Fibroblast of the aortic adventitia (primary cell): ENCODE measurements at places on chromosomes 6 and 20.

DNA sequence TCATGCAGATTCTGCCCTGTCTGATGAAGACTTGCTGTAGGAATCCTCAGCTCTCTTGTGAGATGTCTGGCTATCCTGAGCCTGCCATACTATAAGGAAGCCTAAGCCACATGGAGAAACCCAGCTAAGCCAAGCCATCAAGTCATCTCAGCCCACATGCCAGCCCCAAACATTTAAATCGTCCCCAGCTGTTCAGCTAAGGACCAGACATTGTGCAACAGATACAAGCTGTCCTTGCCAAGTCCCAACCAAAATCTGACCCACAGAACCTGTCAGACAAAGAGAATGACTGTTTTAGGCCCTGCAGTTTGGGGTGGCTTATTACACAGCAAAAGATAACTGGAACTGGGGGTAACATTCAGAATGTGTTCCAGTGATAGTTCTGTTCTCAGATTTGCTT, 36.8 kb upstream of the FOXC1 start:
- DNase-seq, result no peak

GRCh38 chr20:48571949-48572847, 255.6 kb downstream of the PREX1 start:
- no peak for DNase-seq

GRCh38 chr6:161546632-161547031, 272.8 kb upstream of the AGPAT4 start:
- DNase-seq, result no peak

DNA sequence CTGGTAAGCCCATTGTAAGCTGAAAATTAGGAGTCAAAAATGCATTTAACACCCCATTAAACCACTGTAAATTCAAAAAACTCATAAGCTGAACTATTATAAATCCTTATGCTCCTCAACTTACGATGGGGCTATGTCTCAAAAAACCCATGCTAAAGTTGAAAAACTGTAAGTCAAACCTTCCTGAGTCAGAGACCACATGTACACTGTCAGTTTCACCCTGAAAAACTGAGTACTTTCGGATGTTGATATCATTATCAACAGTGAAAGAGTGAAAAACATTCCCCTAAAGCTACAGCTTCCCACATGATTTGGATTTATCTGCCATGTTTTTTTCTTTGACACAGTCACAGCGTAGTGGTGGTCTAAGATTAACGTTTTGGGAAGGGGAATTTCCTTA, 14.2 kb downstream of the RAB23 start:
- no peak for DNase-seq

DNA sequence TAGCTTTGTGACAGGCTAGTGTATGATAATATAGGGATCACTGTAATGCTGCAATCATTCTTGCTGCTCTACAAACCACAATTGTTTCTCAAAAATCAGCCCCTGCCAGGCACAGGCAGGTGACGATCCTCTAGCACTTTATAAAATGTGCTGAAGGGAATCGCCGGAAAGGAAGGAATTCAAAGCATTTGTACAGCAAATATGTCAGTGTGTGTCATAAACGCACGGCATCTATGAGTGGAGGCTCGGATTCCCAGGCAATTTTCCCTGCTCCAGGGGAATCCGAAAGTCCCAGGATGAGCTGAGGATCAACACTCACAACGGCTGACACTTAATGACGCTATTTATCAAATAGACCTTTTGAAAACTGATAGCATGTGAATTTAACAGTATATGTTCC, 1.4 kb downstream of the PHACTR1 start:
- no peak for DNase-seq

GRCh38 chr6:1416191-1416760, 26.9 kb downstream of the FOXF2 start:
- DNase-seq, result no peak

- DNase-seq, result no peak
Observed at GRCh38 chr20:51481341-51481914, 61.1 kb downstream of the NFATC2 start.

- no peak for DNase-seq
Observed at GRCh38 chr20:31237763-31238162, 19.7 kb upstream of the DEFB115 start.

DNA sequence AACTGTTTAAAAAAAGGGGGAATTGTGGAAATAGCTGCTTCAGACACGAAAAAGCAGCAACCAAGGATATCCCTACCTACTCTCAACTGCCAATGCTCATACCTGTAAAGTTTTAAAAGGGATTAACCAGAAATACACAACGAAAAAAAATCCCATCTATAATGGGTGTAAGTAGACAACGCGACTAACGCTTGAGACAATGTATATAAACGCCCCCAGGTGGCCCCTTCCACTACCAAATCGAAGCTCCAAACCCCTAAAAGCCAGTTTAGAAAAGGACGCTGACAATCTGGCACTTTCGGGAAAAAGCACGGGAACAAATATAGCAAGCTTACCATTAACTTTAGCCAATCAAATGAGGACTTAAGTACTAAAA, 94.5 kb upstream of the BTN3A2 start:
- DNase-seq, result no peak

- DNase-seq, result no peak
Observed at GRCh38 chr6:40540790-40541189, 46.4 kb downstream of the LRFN2 start.

DNA sequence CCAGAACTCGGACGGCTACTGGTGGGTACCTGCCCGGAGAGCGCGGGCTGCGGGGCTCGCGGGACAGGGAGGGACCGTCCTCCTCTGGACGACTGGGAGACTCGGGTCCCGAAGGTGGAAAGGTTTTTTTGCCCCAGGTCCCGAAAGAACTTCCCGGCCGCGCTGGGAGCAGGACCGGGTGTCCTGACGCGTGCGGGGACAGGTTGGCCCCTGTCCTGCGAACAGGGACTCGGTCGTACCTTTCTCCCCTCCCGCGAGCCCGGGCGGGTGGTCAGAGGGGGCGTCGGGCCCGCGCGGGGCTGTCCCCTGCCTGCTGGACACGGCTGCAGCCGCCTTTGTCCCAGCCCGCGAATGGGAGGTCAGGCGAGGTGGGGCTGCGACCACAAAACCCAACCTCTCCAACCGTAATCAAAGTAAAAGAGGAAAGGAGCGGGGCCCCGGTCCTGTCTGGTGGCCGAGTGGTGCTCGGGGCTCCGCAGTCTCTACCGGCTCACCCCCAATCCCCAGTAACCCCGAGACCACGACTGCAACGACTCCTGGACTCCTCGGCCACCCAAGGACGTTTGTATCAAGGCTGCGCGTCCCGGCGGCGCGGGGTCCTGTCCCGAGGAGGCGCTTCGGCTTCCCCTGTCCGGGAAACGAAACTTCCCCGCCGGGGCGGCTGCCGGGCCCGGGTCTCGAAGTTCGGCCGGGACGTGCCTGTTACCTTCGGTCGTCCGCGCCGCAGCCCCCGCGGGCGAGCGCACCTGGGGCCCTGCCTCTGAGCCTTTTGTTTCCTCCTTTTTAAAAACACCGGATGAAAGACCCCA, 798 bp downstream of the DSP start:
- no peak for DNase-seq

DNA sequence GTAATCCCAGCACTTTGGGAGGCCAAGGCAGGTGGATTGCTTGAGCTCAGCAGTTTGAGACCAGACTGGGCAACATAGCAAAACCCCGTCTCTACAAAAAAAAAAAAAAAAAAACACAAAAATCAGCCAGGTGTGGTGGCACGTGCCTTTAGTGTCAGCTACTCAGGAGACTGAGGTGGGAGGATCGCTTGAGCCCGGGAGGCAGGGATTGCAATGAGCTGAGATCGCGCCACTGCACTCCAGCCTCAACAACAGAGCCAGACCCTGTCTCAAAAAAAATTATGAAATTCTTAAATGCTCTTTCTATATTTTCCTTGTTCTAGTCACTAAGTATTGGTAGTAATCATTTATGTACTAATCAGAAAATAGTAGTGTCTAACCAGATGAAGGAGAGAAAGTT, 30.6 kb downstream of the SYTL3 start:
- no peak for DNase-seq

GRCh38 chr20:48984575-48985219, 61.4 kb upstream of the CSE1L start:
- no peak for DNase-seq

DNA sequence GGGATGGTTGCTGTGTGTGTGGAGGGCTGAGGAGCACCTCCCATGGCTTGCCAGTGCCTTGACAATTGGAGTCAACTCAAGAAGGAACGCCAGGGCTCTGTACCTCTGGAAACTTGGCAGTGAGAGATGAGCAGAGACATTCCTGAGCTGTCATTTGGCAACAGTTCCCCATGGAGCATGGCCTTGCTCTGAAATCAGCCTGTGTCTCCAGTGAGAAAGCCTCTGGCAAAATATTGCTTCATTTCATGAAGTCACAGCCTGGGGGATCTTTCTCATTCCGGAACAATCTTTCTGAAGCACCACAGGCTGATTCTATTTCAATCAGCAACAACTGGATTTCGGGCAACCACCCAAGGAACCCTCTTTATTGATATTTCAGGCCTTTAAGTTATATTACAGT, 52.2 kb upstream of the FNDC1 start:
- peak; percentile 24 for DNase-seq

- no peak for DNase-seq
Observed at GRCh38 chr20:33113387-33113908, 34.0 kb downstream of the BPIFB4 start.

DNA sequence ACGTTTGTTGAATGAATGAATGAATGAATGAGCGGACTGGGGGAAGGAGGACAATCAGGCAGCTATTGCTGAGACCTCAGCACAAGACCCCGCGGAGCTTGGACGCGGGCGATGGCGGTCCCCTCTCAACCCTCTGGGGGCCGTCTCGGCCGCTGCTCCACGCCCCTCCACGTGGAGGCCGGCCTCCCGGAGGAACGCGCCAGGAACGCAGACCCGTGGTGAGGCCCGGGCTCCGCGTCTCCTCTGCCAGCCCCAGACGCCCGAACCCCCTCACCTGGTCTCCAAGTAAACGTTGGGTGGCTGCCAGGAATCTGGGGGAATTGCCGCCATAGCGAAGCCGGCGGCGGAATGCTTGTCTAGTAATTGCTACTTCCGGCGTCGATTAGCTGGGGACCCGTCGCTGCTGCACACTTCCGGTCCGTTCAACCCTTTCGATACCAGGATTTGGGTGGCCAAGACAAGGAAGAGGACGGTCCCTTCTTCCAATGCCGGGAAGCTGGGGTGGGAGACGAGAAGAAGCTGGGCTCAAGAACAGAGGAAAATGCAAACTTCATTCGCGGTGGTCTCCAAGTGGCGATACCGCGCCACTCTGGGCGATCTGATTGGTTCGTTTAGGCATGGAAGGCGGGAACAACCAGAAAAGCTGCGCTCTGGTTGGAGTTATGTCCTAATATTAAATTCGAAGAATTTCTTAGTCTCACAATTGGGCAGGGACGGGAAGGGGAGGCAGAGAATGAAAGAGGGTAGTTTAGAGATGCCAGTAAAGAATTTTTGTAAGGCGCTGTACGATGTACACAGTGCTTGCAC, at the start of gene PPIL1:
PPIL1 (minus strand) TSS at position 361 of the 807 bp plus-strand sequence; CDS start at position 330, 31 bp downstream.
- peak; percentile 94 for DNase-seq

DNA sequence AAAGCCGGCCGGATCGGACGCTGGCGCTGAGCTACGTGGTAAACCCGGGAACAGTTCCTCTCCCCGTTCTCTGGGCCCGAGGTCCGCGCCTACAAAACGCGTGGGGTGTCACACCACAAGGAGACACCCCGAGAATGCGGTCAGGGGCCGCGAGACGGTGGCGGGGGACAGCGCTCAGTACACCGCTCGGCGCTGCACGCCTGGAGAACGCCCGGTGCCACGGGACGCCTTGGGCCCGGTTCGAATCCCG, 670 bp downstream of the NCOA5 start:
- DNase-seq, result no peak

GRCh38 chr20:36917943-36918342, 33.6 kb downstream of the SAMHD1 start:
- DNase-seq, result no peak

GRCh38 chr20:38211200-38212097, 46.4 kb upstream of the TGM2 start:
- DNase-seq, result peak; percentile 49

DNA sequence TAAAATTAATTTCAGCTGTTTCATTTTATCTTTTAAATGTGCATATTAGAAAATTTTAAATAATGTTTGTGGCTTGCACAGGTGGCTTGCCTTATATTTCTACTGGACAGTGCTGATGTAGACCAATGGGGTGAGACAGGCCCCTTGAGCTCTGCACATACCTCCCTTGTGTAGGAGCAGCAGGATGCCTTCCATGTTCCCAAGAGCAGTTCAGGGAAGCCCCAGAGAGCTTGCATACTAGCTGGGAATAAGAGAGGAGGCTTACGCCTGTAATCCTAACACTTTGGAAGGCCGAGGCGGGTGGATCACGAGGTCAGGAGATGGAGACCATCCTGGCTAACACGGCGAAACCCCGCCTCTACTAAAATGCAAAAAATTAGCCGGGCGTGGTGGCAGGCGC, 61.4 kb downstream of the RFPL4B start:
- no peak for DNase-seq

GRCh38 chr20:19758501-19759331, 658 bp downstream of the RIN2 start:
- peak; percentile 39 for DNase-seq

- no peak for DNase-seq
Observed at GRCh38 chr6:26354162-26354561, 10.8 kb upstream of the BTN3A2 start.

- peak; percentile 73 for DNase-seq
Observed at GRCh38 chr6:18323935-18324705, 59.8 kb upstream of the DEK start.

- DNase-seq, result no peak
Observed at GRCh38 chr20:931401-931800, 15.3 kb upstream of the ANGPT4 start.

GRCh38 chr6:169370054-169370453, 116.4 kb upstream of the THBS2 start:
- DNase-seq, result no peak

GRCh38 chr6:106908386-106908840, 66.1 kb downstream of the CD24 start:
- DNase-seq, result no peak

DNA sequence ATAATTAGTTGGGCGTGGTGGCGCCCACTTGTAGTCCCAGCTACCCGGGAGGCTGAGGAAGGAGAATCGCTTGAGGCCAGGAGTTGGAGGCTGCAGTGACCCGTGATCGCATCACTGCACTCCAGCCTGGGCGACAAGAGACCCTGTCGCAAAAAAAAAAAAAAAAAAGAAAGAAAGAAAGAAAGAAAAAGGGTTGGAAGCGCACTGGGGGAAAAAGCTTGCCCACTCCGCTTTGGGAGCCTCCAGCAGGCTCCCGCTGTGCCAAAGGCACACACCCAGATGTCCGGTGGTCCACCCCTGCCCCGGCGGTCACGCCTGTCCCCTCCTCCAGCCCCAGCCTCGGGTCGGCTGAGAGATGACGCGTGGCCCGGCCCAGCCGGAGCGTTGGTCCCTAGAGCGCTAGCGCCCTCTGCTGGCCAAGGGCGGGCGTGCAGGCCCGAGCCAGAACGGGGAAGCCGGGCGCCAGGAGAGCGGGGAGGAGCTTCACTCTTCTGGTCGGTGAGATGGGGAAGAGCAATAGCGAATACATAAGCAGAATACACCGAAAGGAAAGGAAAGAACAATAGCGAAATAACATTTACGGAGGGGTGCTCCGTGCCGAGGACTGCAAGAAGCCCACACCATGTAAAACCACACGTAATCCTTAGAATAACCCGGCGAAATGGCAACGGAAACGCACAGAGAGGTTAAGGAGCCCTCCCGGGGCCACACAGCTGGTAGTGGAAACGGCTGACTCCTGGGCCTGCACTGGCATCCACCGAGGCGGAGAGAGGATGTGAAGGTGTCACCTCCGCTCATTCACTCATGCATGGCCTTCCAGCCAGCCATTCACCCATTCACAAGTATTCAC, 41.7 kb downstream of the UBE2V1 start:
- peak; percentile 72 for DNase-seq

- DNase-seq, result no peak
Observed at GRCh38 chr6:67467341-67467740, 1167.7 kb upstream of the ADGRB3 start.
